ENCODE measurements at places on chromosomes 3 and 15. TPM values are rescaled to one million over a fixed set of nuclear protein-coding genes. Genes with fewer than 3 reads are reported as not detected.

DNA sequence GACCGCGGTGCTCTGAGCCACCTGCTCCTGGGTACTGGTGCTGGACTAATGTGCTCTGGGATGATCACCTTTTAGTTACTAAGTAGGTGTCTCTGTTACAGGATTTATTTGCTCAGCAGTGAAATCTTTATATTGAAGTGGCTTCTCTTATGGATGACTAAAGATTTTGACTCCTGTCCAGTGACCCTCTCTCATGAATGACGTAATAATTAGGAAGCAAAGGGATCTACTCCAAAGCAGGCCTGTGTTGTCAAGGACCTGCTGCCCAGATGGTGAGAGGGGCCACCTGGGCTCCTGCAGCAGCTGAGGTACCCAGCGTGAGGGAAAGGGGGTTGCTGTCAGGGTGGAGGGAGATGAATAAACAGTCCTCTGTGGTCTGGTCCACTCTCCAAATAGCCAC is 263.6 kb downstream of the GABRG3 start:
- DNase-seq: no peak
- H3K4me1 ChIP-seq: no peaks in the 10 kb centered on the region
- no peak overlapping the region for H3K4me3 ChIP-seq
- H3K27me3 ChIP-seq: no peaks in the 10 kb centered on the region

GRCh38 chr3:127206154-127206553 is 13.2 kb downstream of the PRR23E start:
- H3K27me3 ChIP-seq: peaks cover 4% of the 10 kb centered on the region
- DNase-seq: no peak
- H3K4me1 ChIP-seq: no peaks in the 10 kb centered on the region
- H3K36me3 ChIP-seq: no peaks in the 10 kb centered on the region

- H3K4me3 ChIP-seq: no peak overlapping the region
- peaks cover 43% of the 10 kb centered on the region for H3K27me3 ChIP-seq
Measured at GRCh38 chr15:66138892-66139590, 114.5 kb downstream of the MEGF11 start.

Gene KNSTRN
- 19.9 TPM for total RNA-seq

DNA sequence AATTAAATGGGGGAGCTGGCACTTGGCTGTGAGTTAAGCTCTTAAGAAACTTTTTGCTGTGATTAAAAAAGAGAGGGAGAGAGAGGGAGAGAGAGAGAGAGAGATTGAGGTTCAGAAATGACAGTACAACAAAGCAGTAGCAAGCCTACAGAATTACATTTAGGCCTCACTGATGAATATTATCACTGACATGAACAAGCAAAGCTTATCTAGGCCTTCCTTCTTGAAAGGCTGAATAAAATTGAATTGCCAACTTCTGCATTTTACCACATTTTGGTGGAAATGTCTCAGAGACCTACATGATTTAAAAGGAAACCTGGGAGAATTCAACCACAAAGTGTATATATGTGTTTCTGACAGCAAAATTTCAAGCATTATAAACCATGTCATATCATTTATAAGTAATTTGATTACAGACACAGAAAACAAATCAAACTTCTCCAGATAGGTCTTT is 530.8 kb downstream of the SOX2 start:
- H3K36me3 ChIP-seq: no peaks in the 10 kb centered on the region
- no peak overlapping the region for H3K27ac ChIP-seq
- H3K27me3 ChIP-seq: no peaks in the 10 kb centered on the region
- DNase-seq: no peak
- no peak overlapping the region for H3K4me3 ChIP-seq
- H3K4me1 ChIP-seq: no peaks in the 10 kb centered on the region

DNA sequence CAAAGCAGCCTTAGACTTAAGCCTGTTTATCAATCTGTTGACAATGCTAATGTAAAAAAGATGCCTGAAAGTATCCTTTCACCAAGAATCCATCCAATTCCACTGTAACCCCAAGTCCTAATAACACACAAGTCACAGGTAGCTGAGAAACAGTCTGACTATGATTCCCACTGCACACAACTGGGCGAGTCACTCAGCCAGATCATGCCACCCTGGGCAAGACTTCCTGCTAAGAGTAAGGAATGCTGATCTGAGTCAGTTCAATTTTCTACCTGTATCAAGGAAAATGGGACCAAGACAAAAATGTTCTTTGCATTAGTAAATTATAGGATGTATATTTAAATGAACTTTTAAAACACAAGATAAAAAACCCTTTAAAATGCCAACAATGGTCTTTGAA is 33.3 kb downstream of the NPTN start:
- peaks cover 70% of the 10 kb centered on the region for H3K4me1 ChIP-seq
- peak overlapping the region; percentile 83 for H3K27ac ChIP-seq
- no peak for DNase-seq
- H3K36me3 ChIP-seq: no peaks in the 10 kb centered on the region
- H3K4me3 ChIP-seq: no peak overlapping the region

DNA sequence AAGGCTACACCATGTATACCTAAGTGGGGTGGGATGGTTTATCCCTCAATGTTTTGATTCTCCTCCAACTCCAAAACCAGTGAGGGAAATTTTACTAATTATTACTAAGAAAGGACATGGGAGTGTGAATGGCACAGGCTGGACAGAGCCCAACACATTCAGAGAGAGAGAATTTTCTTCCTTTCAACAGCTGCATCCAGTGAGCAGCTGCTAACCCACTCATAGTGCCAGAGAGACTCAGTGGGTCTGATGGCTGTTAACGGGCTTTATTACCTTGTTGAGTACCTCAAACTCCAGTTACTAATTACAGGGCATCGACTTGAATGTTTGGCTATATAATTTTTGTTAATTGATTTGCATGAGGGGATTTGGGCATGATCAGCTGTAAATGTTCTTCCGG is 75.8 kb downstream of the RORA start:
- no peak for DNase-seq
- no peak overlapping the region for H3K27ac ChIP-seq
- no peaks in the 10 kb centered on the region for H3K36me3 ChIP-seq
- H3K4me3 ChIP-seq: no peak overlapping the region
- peaks cover 15% of the 10 kb centered on the region for H3K4me1 ChIP-seq

GRCh38 chr15:40357246-40357645 is 773 bp upstream of the DISP2 start:
- peak; percentile 75 for DNase-seq
- H3K4me1 ChIP-seq: peaks cover 12% of the 10 kb centered on the region
- H3K27ac ChIP-seq: no peak overlapping the region
- no peaks in the 10 kb centered on the region for H3K36me3 ChIP-seq
- no peak overlapping the region for H3K4me3 ChIP-seq

Gene RTP1
- not detected for total RNA-seq

Gene AGTR1
- 13.3 TPM for total RNA-seq

Gene FBXL22
- 0.59 TPM for total RNA-seq

Gene LRRC31
- not detected for total RNA-seq

DNA sequence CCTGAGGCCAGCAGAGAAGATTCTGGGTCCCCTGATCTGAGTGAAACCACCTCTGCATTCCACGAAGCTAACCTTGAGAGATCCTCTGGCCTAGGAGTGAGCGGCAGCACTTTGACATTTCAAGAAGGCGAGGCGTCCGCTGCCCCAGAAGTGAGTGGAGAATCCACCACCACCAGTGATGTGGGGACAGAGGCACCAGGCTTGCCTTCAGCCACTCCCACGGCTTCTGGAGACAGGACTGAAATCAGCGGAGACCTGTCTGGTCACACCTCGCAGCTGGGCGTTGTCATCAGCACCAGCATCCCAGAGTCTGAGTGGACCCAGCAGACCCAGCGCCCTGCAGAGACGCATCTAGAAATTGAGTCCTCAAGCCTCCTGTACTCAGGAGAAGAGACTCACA is 36.4 kb downstream of the HAPLN3 start:
- no peak overlapping the region for H3K4me3 ChIP-seq
- peaks cover 4% of the 10 kb centered on the region for H3K27me3 ChIP-seq
- DNase-seq: no peak
- H3K4me1 ChIP-seq: no peaks in the 10 kb centered on the region
- H3K36me3 ChIP-seq: no peaks in the 10 kb centered on the region
- no peak overlapping the region for H3K27ac ChIP-seq

Gene NUSAP1
- 14.1 TPM for total RNA-seq

Gene TNFSF10
- total RNA-seq: 3.5 TPM

Gene OXTR
- total RNA-seq: 6.2 TPM

Gene SLC22A13
- total RNA-seq: 0.29 TPM

DNA sequence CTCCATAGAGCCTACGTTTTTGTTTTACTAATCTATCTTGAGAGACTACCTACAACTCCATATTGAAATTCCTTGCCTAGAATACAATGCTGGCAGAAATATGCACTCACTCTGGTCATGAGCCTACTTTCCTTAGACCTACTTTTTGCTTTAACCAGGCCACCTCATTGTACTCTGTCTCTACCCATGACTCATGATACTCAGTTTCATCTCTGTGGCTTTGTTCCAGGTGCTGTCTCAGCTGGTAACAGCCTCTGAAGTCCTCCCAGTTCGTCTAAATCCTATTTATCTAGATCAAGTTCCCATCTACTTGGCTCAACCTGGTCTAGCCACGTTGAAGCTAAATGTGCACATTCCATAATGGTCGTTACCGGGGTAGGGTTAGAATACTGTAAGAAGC is 536.4 kb downstream of the RSL24D1 start:
- no peak overlapping the region for H3K4me3 ChIP-seq
- no peaks in the 10 kb centered on the region for H3K36me3 ChIP-seq
- H3K27me3 ChIP-seq: no peaks in the 10 kb centered on the region

GRCh38 chr3:159650726-159651125 is 337.9 kb upstream of the IL12A start:
- no peak overlapping the region for H3K27ac ChIP-seq
- peaks cover 7% of the 10 kb centered on the region for H3K4me1 ChIP-seq
- no peaks in the 10 kb centered on the region for H3K27me3 ChIP-seq
- H3K36me3 ChIP-seq: no peaks in the 10 kb centered on the region
- H3K4me3 ChIP-seq: no peak overlapping the region

Data from osteoblast (primary cell).